Stimulated activated CD4-positive, alpha-beta T cell treated with anti-CD3 and anti-CD28 coated beads, Interleukin-2, amount 100 ng/mL, for 48 hours (primary cell): ENCODE measurements at places on chromosomes 2 and 18.

GRCh38 chr18:22883179-22883578, 49.9 kb upstream of the RBBP8 start:
- DNase-seq, result no peak

DNA sequence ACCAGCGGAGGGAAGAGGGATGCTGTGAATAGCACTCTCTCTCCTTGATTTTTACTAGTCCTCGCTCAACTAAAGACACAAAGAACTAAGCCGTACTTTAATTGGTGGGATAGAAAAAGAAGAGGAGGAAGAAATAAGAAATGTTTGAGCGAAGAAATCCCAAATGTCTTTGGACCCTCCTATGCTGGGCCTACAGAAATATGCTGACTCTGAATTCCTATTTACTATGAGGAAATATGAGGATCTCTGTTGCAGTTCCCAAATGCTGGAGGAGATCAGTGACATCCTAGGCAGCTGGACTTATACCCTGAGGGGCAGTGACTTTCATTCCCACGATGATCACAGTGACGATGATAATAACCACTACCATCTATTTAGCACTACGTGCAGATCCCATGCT, 16.6 kb upstream of the PIEZO2 start:
- DNase-seq, result no peak

DNA sequence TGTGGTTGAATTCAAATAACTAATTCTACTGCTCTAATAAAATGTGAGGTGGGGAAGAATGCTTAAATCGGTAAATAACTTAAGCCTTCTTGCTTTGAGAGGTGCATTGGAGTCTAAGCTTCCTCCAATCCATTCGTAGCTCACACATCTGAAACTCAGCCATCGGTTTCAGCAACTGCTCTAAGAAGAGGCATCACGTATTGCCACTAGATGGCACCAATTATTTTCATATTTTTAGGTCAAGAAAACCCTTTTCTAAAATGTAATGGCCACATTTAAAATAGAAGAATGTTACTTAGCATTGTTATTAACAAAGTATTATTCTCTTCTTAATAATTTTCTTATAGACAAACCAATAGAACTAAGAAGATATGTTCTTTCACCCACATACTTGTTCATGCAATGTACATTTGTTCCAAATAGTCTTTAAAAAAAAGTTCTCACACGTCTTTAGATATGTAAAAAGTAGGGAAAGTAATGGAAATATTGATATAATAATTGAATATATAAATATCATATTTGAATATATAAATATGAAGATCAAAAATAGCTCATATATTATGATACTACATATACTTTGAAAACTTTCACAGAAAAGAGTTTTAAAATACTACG, 229.8 kb downstream of the CCDC178 start:
- no peak for DNase-seq

- DNase-seq, result no peak
Measured at GRCh38 chr2:178059681-178060080, 12.9 kb downstream of the PDE11A start.

DNA sequence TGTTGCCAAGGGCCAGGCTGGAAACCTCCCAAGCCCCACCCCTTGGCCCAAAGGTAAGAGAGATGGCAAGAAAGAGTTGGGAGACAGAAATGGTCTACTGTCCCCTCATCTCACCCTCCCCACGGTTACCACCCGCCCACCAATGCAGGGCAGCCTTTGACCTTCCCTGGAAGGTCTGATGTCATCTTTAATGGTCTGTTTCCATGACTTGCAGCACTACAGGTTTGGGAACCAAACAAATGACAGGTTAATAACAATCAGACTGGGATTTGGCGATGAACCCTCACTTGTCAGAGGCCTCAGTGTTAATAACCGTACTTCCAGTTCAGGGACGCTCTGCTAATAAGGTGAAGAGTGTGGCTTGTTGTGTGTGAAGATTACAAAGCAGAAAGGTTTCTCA, 70.4 kb downstream of the MRO start:
- DNase-seq, result no peak

DNA sequence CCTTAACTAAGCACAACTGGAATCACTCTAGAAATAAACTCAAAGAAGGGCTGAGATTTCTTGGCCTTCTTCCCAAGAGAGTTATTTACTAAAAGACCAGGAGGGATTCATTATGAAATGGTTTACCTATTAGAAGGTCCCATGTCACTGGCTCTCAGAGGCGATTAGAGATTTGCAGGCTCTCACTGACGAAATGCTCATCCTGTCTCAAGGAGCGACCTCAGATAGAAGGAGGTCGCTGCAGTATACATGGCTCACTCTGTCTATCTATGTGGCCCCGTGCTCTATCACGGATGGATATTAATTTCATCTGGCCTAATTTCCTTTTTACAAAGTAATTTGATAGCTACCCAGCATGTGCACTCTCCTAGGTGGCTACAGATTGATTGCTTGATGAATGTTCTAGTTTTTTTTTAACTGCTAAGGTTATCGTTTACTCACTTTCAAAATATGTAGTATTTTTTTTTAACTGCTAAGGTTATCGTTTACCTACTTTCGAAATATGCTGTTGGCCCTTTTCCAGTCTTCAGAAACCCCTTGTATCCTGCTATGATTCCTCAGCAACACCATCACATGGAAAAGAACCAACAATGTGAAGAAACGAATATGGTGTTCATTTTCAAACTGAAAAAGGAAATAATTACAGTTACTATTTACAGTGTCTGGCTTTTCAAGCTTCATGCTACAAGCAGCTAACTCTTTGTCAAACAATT, 9.1 kb downstream of the SMIM21 start:
- DNase-seq, result no peak

DNA sequence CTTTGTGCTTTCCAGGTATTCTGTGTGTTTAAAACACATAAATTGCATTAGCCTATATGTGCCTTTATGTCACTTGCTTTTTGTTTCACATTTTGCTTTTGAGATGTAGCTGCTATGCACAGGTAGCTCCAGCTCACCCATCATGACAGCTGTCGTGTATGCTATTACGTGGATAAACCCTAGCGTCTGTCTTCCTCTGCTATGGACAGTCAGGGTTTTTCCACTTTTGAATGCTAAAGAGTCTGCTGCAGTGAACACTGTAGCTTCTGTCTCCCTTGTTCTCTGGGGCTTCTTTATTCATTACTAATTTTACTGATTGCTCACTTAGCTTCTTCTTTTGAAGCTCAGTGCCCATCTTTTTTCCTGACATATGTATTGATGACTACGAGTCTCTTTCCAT, 24.7 kb upstream of the MBP start:
- DNase-seq, result no peak

DNA sequence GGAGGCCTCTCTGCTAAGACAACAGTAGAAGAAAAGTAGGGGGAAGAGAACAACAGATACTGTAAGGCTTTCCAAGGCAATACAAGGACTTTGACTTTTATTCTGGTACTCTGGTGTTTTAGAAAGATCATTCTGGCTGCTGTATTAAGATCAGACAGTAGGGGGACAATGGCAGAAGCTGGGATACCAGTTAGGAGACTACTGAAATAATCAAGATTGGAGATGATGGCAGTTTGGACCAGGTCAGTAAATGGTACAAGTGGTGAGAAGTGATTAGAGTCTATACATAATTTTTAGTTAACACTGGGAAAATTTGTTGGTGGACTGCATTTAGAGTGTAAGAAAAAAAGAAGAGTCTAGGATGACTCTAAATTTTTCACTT, 139.7 kb downstream of the ROCK1 start:
- DNase-seq, result no peak

DNA sequence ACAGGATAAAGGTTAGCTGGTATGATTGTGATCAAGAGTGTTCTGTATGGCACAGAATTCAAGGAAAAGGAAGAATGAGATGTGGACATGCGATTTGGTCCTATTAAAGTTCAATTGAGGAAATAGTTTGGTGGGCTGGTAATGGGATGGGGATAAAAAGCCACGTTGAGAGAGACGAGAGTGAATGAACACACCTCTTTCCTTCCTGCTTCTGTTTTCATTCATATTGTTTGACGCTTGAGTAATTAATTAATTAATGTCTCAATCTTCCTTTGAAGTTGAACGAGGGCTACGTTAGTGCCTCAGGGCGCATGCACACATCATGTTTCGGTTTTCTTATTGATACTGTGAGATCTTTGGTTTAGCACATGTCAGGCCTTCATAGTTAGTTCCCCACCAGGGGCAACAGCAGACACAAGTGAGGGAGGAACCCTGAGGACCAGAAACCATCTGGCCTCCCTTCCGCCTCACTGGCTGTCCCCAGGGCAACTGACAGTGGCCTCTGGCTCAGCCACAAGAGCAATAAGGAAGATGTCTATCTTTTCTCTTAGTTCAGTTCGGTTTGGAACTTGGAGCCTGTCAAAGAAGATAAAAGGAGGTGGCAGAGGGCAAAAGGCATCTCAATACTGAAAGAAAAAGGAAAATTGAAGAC, 116.0 kb downstream of the LIPG start:
- no peak for DNase-seq

GRCh38 chr2:60320724-60321123, 232.7 kb downstream of the BCL11A start:
- no peak for DNase-seq

DNA sequence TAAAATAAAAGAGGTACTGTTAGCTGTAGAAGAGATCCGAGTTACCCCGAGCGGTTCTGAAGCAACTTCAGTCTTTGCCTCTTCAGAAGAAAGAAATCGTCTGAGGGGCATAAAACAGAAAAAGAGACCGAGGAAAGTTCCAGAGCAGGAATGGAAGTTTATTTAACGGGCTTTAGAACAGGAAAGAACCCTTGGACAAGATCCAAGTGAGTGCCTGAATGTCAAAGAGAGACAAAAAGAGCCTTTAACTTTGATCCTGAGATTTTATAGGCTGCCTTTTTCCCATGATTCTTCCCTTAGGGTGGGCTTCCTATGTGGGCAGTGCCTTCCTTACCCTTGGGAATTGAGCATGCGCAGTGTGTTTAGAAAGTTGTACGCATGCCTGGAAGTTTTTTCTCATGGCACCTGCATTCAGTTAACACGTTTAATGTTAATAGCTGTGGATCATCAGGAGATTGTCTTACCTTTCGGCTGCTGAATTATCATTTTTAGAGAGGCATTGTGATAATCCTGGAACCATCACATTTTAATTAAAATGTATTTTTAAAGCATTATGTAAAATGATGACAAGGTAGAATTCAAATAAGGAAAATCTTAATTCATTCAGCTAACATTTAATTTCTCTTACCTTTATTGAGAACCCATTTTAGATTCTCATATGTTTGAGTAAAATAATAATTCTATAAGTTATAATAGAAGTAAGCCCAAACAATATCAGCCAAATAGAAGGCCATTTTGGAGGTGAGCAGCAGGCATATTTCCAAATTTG, 269.5 kb upstream of the ZSWIM2 start:
- no peak for DNase-seq

DNA sequence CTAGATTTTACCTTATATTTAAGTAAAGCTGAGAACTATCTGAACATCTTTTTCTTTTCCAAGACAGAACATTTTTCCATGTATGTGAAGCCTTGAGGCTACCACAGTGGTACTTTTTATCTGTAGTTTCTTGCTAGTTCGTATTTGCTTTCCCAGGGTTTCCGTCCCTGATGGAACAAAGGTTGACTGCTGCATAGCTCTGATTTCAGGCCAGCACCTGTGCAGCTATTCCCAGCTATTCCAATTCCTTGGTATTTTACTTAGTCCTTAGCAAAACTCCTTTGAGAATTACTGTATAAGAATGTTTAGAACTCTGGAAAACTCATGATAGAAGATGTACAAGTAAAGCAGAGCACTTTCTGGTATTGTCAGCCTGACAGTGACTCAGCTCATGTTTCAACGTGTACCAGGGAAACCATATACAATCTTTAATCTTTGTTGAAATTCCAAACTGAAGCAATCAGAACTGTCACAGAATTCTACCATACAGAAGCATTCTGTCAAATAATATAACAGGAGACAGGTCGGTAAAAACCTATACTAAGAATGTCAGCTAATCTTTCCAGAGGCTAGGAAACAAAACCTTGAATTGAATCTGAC, 162.2 kb downstream of the PKP4 start:
- DNase-seq, result no peak

- no peak for DNase-seq
Measured at GRCh38 chr2:109562421-109562820, 51.3 kb downstream of the SEPTIN10 start.

DNA sequence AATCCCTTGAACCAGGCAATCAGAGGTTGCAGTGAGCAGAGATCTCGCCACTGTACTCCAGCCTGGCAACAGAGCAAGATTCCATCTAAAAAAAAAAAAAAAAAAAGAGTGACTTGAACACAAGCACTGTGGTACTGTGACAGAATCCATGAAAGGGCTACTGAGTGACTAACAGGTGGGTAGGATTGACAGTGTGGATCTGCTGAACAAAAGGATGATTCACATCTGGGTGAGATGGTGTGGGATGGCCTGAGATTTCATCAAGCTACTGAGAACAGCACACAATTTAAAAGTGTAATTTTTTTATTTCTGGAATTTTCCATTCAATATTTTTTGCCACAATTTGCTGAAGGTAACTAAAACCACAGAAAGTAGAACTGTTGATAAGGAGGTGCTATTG, 13.3 kb upstream of the SP3 start:
- DNase-seq, result peak; percentile 13

GRCh38 chr18:6370886-6371635, 43.6 kb downstream of the L3MBTL4 start:
- DNase-seq, result no peak

GRCh38 chr2:142756430-142756829, 121.0 kb upstream of the KYNU start:
- DNase-seq, result no peak

DNA sequence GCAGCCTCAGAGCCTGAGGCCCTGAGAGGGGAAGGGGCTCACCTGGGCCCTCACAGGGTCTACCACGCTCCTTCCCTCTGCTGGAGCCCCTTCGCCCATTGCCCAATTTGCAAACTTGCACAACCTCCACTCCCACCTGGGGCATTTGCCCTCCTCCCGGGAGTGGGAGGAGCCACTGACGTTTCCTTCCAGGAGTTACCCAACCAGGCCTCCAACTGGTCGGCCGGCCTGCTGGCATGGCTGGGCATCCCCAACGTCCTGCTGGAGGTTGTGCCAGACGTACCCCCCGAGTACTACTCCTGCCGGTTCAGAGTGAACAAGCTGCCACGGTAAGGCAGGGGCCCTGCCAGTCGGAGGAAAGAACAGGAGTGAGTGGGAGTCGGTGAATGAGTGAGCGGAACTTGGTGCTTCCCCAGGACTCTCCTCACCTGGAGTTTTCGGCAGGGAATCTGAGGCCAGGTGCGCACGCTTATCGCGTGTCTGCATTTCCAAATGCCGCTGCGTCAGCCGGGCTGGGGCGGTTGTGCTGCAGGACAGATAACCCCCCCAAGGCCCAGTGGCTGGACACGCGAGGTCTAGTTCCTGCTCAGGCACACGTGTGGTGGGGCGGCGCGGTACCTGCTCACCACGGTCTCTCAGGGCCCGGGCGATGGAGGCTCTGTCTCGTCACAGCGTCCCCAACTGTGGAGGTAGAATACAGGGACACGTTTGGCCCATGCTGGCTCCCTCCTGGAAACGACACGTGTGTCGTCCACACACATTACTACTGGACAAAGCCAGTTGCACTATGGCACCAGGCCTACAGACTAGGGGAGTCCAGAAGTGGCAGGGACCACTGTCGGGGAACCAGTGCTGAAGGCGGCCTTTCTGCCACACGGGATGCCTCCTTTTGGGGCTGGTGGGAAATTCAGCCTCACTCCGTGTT, 11.7 kb downstream of the ANO7 start:
- DNase-seq, result no peak
